ENCODE measurements at places on chromosomes 1 and 21.

DNA sequence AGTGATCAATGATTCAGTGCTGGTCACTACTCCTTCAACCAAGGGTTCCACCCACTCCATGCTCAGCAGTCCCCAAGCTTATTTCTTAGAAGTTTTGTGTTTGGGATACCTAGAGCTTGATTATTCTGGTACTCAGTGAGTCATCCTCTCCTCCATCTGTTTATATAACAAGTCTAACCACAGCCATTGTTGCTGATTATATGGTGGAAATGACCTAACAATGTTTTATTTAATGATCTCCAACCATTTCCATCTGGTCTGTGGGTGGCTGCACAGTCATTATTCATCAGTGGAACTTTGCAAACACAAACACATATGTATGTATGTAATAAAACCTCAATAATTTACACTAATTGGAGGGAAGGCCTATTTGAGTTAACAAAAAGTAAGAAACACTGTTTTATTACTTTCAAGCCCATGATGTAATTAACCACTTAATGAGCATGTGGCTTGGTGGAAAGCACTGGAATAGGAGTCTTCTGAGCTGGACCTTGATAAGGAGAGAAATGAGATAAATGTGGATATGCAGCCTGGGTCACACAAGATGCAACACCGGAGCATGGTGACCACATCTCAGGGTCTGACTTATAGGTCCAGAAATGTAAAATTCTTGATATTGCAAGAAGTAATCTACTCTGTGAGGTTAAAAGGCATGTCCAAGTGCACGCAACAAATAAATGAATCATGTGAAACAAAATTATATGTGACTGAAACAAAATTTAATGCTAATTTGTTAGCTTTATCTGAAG, 99.0 kb upstream of the WLS start:
- DNase-seq, result no peak

GRCh38 chr1:236469466-236469865, 54.3 kb upstream of the LGALS8 start:
- no peak for DNase-seq

GRCh38 chr1:39835935-39836594, 47.2 kb downstream of the TRIT1 start:
- no peak for DNase-seq

- DNase-seq, result no peak
Observed at GRCh38 chr1:36991551-36991950, 42.8 kb downstream of the GRIK3 start.

DNA sequence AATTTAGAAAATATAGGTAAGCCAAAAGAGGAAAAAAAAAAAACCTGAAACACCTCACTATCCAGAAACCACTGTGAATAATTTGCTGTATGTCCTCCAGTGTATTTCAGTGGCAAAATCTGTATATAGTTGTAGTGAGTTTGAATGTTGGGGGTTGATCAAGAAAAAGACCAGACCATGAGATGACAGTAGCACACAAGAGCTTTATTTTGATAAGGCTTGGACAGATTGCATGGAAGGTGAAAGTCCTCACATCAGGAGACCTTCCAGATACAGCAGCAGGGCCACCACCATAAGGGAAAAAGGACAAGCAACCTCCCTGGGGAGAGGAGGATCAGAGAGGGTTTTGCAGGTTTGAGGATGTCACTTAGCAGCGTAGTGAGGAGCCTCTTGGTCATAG, 16.2 kb upstream of the C1orf115 start:
- DNase-seq, result no peak

GRCh38 chr1:60132108-60132507, 58.5 kb upstream of the C1orf87 start:
- DNase-seq, result no peak

- no peak for DNase-seq
Observed at GRCh38 chr1:29157269-29157601, 24.5 kb downstream of the SRSF4 start.

DNA sequence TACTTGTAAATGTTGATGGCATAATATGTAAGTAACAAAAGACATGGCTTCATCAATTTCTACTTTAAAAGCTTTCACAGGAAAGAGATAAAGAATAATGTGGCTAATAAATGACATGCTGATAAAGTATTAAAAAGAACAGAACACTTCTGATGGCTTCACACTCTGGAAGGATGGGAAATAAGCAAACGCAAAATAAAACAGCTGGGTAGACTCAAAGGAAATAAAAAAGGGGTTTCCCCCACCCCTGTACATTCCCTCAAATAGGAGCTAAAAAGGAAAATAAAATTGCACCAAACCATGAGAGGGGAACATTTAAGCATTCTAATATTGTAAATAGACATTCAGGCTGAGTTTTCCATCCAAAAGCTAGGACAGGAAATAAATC, 27.0 kb upstream of the DYRK1A start:
- no peak for DNase-seq

DNA sequence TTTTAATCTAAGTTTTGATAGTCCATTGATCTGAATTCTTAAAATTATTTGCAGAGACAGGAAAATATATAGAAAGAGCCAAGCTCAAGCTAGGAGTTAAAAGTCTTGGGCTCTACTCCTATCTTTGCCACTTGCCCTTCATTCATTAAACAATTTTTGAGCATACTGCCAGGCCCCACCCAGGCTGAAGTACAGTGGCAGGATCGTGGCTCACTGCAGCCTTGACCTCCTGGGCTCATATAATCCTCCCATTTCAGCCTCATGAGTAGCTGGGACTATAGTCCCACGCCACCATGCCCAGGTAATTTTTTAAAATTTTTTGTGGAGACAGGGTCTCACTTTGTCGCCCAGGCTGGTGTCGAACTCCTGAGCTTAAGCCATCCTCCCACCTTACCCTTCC, 8.2 kb downstream of the TRMT13 start:
- no peak for DNase-seq

GRCh38 chr1:22142315-22143064, 407 bp downstream of the WNT4 start:
- peak; percentile 19 for DNase-seq

- peak; percentile 17 for DNase-seq
Observed at GRCh38 chr1:48873944-48874343, 97.3 kb upstream of the BEND5 start.

GRCh38 chr1:207836591-207837347, 74.2 kb downstream of the CD34 start:
- no peak for DNase-seq

DNA sequence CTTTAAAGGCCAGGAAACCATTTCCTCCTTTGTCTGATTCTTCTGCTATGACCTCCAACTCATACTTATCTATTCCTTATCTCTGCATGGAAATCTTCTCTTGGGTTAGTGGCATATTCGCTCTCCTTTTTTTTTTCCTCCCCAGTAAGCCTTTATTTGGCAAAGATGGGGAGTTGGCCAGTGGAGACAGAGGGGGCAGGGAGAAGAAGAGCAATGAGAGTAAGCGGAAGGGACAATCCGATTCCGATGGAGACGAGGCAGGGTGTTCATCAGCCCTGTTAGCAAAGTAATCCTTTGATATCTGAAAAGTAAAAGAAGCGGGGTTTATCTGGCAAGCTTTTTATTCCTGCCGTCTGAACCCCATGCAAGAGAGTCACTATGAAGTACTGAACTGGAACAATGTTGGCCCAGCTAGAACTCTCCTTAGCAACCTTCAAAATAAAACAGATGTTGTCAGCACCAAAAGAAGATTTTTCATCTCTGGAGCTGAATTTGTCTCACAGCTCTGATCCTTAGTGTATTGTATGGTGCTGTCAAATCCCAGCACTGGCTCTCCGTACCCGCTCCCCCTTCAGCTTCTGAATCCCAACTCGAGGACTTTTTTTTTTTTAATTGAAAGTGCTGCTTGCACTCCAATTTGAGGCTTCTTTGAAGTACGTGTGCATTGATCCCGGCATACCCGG, 40.9 kb downstream of the PTGFRN start:
- no peak for DNase-seq

DNA sequence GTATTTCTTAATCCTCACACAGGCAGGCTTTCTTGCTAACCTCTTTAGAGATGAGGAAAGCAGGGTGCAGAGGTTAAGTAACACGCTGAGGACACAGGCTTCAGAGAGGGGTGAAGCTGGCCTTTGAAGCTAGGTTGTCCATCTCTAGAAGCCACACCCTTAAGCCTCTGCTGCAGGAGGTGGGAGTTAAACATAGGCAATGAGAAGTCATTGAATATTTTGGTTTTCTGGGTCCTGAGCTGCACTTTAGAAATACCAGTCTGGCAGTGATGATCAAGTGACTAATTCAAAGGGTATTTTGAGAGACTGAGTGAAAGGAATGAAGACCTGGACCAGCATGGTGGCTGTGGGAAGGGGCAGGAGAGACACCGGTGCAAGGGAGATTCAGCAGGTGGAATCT, 9.9 kb downstream of the KCNJ15 start:
- no peak for DNase-seq

- no peak for DNase-seq
Observed at GRCh38 chr1:46516200-46516950, 26.7 kb downstream of the DMBX1 start.

GRCh38 chr1:21117597-21118001, 59.1 kb downstream of the EIF4G3 start:
- peak; percentile 89 for DNase-seq

DNA sequence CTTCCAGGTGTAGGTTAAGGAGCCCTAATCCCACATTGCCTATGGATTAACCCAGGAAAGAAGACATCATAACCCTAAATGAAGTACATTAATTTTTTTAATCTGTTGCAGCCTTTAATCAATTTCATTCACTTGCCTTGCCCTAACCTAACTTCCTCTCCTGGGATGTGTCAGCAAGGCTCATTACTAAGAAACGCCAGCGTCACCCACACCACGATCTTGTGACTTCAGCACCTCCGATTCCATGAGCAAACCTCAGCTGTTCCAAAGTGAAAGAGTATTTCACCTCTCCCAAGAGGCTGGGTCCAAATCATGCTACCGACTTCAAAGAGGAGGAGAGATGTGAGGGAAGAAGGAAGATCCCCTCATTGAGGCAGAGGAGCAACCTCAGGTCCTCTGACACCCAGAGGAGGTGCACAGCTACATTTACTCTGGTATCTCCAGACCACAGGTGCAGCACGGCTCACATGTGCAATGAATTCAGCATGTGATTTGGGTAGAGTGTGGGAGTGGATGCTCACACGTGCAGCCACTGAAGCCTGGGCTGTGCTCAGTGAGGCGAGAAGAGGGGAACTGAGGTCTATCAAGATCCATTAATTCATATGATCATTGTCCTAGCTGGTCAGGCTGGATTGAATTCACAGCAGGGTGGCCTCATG, 134.1 kb downstream of the SLC30A10 start:
- DNase-seq, result no peak

GRCh38 chr1:155256058-155256852, 972 bp upstream of the ENTREP3 start:
- DNase-seq, result no peak

GRCh38 chr1:8031176-8031785, 5.2 kb upstream of the ERRFI1 start:
- DNase-seq, result peak; percentile 27

GRCh38 chr1:68745451-68745850, 248.6 kb upstream of the DEPDC1 start:
- DNase-seq, result no peak
